ENCODE measurements at places on chromosomes 7 and 10.

- no peak for DNase-seq
Observed at GRCh38 chr10:72322030-72322279, 32.8 kb downstream of the DNAJB12 start.

DNA sequence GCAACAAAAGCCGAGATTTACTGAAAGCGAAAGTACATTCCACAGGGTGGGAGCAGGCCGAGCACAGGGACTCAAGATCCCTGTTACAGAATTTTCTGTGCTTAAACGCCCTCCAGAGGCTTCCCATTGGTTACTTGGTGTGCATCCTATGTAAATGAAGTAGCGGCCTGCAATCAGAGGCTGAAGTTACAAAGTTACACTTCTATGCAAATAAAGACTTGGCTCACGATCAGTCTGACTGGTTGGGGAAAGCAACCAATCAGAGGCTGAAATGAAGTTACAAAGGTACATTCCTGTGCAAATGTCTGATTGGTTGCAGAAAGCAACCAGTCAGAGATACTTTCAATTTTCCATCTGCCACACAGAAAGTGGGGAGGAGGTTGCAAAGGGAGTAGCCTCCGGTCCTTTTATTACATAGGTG lies 4.1 kb downstream of the ACBD7 start:
- DNase-seq, result peak; percentile 100

GRCh38 chr10:92732958-92733357 lies 43.2 kb downstream of the HHEX start:
- no peak for DNase-seq

DNA sequence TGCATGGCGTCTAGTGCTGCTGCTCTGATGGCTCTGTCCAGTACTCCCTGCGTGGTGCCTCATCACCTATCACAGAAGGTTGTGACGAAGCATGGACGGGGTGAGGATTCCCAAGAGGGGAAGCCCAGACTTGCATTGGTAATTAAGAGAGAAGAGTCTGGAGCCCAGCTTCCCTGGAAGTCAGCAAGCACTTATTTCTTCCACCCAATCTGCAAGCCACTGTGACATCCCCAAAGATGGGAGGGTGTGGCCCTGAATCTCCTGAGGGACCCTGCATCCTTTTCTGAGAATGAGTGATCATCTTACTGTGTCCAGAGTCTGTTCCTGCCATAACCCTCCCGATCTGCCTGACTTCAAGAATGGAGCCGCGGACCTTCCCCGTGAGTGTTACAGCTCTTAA lies 166.7 kb downstream of the PTPN20 start:
- DNase-seq, result no peak

GRCh38 chr7:30533886-30534285 lies 29.3 kb upstream of the GGCT start:
- no peak for DNase-seq

- no peak for DNase-seq
Observed at GRCh38 chr10:31294558-31294957, 24.5 kb upstream of the ZEB1 start.

DNA sequence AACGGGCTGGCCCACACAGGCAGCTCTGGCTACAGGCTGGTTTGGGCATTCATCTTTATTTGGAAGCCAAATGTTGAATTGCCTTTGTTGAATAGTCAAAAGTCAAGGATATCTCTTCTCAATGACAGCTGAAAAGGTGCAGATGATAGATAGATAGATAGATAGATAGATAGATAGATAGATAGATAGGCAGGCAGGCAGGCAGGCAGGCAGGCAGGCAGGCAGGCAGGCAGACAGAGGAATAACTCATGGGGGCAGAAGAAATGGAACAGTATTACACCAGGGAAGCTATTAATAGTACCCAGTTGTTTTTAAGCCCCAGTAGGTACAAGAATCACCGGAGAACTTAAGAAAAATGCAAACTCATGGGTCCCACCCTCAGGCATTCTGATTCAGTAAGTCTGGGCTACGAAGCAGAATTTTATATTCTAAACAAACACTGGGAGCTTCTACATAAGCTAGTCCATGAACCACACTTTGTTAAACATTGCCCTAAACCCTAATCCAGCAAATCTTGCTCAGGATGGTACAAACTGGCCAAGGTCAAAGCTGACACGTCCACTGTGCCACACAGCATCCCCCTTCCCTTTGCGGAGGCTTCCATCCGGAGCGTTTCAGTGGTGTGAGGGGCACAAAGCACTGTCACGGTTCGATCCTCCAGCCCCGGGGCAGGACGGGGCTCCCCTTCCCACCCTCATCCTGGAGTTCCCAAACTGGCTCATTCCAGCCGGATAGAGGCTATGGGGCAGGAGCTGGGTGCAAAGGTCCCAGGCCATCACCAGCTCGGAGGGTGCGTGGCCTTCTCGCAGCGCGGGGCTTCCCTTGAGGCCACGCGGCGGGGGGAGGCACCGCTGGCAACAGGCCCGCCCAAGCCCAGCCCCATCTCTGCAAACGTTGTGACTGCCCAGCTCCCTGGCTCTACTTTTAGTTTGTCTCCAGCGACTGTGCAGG lies 6.7 kb downstream of the PRKAG2 start:
- no peak for DNase-seq

DNA sequence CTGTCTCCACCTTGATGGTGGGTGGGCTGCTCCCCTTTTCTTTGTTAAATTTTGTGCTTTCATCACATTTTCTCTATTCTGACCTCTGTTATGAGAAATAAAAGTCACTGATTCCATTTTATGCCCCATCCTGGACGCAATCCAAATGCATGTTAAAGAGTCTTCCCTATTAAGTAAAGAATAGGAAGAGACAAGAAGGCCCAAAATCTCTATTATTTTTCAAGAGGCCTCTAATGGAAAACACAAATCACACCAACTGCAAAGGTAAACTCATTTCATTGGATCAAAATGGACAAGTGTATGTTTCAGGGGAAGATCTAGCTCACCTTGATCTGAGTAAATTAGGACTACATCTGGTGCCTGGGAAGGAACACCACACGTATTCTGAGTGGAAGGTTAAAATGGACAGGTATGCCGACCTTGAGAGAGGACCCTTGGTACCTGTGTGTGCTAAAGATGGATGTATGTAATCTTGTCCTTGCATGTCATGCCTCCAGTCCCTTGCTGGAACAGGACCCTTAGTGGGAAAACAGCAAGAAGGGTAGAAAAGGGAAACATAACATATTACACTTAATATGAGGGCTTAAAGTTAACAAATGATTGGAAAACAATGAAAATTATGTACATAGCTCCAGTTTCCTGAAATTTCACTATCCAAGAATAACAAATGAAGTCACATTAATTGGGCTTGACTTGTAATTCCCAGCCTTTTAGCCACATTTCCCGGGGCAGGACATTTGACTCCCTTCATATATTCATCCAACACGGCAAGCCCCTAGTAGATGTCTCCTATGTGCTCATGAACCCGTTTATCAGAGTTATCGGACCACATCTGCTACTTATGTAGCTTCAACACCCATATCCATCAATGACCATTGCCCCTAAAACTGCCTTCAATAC lies 7.6 kb downstream of the IFIT2 start:
- DNase-seq, result no peak

DNA sequence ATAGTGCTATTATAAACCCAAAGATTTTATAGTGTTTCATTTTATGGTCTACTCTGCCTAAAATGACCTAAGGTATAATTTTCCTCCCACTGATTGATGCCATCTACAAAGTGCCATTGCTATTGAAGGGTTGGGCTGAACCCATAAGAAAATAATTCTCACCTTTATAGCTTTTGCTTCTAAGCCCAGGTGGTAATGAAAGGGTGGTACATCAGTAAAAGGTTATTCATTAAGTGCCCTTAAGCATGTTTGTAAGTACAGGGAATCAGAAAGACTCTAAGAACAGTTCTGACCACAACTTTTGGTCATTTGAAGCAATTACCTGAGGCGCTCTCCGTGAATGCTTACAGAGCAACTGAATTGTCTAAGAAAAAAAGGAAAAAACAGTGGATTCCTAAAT lies 1247.3 kb downstream of the NXPH1 start:
- DNase-seq, result no peak

DNA sequence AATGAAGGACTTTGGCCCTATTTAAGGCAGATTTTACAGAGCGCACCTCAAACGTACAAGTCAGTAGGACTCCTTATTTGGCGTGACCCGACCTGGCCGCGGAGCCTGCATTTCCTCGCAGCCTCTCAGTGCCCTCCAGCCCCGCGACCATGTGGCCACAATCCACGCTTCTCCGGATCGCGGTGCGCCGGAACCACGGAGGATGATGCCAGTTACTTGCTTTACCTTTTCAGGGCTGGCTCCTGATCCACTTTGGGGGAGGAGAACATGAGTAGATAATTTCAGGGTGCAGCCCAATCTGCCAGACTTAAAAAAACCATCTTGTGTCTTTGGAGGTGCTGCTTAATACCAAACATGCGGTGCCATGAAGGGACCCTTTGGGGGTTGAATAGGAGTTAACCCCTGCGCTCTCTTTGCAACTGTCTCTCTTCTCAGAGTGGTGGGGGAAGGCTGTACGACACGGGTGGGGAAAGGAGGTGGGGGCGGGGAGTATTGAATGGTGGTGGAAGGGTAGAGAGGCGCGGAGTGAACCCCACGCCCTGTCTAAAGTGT lies 1.5 kb downstream of the FRAT1 start:
- no peak for DNase-seq

- DNase-seq, result no peak
Observed at GRCh38 chr7:47568547-47568946, 13.4 kb downstream of the TNS3 start.

DNA sequence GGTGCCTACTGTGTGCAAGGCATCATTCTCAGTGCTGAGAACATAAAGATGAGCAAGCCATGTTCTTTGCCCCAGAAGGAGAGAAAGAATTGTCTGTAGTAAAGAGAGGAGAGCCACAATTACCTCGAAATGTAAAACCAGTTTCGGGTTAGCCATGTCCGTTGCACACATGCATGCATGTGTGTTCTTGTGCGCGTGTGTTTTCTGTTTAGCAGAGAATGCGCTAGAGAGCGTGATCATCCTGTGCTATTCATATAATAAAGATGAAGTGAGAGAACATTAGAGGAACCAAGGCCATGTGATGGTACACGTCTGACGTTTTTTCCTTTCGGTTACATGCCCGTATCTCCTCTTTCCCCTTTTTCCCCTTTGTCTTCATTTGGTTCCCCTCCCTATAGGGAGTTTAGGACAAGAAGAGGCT lies 158.2 kb downstream of the CELF2 start:
- no peak for DNase-seq

DNA sequence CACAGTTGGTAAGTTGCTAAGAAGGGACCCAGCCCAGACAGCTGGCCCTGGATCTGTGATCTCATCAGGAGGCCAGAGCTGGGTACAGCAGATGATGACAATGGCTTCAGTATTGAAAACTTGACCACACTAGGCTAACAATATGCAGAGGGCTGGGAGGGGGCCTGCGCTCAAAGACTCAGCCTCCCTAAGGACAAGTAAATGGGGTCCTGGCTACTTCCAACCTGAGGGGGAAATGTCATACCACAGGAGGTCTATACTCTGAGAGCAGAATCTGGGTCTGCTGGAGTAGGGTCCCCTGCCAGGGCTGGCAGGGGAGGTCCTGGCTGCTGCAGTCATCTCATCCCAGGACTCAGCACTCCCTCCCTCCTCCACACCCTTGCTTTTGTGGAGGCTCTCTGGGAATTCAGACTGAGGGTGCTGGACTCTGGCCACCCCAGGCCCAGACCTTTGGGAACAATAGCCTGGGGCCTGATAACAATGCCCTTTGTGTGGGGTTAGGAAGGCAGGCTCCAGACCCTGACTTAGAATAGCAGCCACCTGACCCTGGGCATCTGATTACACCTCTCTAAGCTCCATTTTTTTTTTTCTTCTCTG lies 1.4 kb downstream of the FXYD4 start:
- DNase-seq, result no peak

GRCh38 chr7:159200421-159200820 lies 55.8 kb upstream of the VIPR2 start:
- no peak for DNase-seq

DNA sequence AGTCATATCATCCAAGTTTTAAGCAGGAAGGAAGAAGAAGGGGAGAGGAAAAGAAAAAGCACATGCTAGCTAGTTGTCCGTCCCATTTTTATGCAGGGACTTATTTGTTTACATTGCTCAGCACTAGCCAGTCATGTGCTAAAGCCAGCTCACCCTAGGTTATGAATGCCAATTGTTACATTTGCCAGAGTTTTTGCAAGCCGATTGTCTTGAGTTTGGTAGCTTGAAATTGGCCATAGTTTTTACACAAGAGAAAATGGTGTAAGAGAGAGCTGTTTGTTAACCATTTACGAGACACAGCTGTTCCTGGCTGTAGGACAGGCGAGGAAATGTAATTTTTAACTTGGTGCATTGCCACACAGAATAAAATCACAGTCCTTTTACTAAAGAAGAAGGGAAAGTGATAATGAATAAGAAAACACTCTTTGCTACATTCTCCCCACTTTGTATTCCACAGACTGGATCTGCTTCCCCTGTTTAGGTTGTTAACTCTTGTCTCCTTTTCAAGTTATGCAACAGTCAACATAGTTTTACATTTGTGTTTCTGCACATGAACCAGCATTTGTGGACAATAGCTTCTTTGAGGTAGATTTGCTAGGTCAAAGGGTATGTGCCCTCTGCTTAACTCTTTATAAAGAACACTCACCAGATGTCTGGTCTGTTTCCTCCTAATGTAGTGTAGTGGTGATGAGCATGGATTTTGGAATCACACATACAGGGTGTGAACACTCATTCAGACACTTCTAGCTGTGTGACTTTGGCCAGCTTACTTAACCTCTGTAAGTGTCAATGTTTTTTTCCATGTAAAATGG lies 357.2 kb downstream of the LRMDA start:
- peak; percentile 36 for DNase-seq

DNA sequence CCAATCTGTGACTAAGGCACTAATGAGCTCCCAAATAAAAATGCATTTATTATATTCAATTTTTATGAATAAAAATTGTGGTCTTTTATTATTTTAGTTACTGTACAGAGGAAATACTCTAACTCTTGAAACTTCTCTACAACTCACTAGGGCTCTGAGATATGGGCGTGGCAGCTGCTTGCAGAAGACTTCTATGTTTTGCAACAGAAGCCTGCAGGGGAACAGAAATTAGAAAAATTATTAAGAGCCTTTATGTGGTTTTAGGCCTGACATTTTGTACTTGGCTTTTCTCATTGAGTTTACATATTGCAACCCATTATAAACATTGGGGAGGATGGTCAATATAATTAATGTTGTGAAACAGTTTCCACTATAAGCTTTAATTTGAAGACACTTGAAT lies 581.4 kb downstream of the TNS3 start:
- DNase-seq, result peak; percentile 47

- DNase-seq, result no peak
Observed at GRCh38 chr7:151595702-151596350, 76.1 kb upstream of the RHEB start.

DNA sequence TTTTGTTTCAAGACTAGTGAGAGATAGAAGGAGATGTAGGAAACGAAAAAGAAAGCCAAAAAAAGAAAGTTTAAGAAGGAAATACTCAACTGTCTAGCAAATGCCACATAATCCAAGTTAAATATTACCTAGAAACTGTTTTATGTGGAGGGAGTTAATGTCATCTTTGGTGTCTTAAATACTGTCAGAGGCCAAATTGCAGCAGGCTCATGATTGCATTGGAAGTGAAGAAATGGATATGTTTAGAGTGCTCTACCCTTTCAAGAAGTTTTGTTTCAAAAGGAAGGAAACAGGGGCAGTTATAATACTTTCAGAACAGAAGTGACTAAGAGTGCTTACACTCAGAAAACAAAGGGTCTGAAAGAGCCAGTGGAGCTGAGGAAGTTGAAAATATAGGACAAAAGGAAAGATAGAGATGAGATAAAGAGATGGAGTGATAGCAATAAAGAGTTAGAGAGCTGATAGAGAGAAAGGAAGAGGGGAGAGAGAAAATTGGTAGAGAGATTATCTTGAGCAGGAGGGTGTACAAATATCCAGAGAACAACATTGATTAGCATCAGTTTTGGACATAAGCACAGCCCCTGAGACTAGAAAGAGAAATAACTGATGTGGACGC lies 28.0 kb upstream of the GNAI1 start:
- no peak for DNase-seq

- DNase-seq, result peak; percentile 65
Observed at GRCh38 chr7:37916673-37917660, at the start of gene SFRP4. Gene SFRP4, minus strand, starts transcription at chr7:37916817. Its CDS starts 280 bp downstream, at chr7:37916537.

All from choroid plexus epithelial cell (primary cell).